ENCODE measurements at places on chromosomes 7 and 10.
A peak's percentile ranks its signal among the peaks of the same experiment; 100 is the strongest.

- no peak for DNase-seq
These were observed 318.9 kb upstream of the ZMIZ1 start for GRCh38 chr10:78749898-78750297.

DNA sequence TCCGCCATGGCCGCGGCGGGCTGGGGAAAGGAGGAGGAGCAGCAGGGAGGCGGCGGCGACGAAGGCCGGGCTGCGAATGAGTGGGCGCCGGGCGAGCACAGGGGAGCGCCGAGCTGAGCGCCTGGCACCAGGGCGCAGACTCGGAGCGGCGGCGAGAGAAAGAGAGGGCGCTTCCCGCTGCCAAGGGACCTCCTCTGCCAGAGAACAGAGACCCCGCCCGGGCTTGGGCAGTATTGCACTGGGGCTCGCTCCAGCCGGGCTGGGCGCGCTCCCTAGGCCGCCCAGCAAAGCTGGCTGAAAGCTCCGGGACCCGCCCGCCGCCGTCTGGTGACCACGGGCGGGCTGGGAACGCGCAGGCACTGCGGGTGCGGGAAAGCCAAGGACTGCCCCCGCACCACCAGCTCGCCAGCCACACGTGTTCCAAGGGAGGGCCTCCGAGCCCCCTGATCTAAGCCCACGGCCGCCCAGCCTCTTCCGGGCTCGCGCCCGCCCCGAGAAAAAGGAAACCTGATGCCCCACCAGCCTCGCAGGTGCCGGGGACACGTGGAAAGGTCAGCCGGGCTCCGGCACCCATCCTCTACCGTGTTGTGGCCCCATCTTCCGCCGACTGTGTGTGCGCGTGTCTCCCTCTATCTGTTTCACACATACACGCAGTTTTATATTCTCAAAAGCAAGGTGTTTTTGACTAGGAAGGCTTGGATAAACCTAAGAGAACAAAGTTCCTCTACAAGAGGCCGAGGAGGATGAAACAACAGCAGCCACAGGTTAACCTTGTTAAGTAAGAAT, at the start of gene CCDC6:
CCDC6 (minus strand) TSS at position 140 of the 786 bp plus-strand sequence; CDS start at position 8, 132 bp downstream.
- DNase-seq: peak; percentile 92

DNA sequence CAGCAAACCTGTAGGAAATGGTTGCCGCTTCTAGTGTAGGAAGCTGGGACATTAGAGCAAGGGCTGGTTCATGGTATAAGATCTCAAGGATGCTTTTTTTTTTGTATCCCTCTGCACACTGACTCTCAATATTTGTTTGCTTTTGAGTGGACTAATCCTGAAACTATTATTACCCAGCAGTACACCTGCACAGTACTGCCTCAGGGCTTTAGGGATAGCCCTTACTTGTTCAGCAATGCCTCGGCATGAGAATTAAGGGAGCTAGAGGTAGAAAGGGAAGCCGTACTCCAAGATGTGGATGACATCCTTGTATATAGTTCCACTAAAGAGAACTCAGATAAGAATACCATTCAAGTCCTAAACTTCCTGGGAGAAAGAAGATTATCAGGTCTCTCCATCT, 70.5 kb downstream of the COPG2 start:
- no peak for DNase-seq

DNA sequence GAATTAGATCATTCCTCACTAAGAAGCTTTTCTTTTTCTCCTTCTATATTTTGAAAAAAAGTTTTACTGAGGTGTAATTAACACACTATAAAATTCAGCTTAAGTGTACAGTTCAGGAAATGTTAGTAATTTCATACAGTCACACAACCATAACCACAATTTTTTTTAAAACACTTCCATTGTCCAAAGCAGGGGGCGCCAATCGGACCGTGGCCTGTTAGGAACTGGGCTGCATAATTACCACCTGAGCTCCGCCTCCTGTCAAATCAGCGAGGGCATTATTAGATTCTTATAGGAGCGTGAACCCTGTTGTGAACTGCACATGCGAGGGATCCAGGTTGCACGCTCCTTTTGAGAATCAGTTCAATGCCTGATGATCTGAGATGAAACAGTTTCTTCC, 427.1 kb downstream of the TFEC start:
- no peak for DNase-seq

DNA sequence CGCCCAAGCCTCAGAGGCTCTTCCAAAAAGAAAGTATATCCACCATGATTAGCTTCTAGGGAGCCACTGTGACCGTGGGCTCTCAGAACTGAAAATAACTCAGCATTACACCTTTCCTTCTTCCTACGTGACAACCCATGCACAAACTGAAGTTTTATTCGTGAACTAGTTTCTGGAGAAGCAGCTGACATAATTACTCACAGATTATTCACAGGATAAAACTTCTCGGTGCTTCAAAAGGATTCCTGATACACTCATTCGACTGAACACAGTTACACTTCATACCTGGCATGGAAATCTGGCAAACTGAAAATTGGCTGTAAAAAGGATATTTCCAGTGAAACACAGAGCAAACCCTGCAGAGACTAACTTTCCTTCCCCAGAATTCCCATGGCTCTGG, 139.2 kb upstream of the PTER start:
- DNase-seq: no peak

GRCh38 chr10:4285121-4285520, 500.1 kb upstream of the KLF6 start:
- DNase-seq: no peak

DNA sequence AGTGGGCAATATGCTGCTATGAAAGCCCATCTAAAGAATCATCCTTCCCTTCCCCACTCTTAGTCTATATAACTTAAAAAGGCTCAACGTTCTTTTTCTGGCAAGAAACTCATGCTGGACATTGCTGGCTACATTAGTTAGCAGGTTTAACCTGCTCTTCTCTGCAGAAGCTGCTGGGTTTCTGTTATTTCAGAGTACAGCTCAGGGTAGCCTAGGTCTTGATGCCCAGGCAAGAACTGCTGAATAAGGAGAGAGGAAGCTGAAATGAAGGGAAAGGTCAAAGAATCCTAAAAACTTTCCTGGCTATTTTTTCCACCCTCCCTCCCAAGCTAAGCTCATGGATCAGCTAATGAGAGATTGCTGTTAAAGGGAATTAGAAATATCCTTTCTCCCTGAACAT, 79.4 kb downstream of the ANKIB1 start:
- DNase-seq: no peak

DNA sequence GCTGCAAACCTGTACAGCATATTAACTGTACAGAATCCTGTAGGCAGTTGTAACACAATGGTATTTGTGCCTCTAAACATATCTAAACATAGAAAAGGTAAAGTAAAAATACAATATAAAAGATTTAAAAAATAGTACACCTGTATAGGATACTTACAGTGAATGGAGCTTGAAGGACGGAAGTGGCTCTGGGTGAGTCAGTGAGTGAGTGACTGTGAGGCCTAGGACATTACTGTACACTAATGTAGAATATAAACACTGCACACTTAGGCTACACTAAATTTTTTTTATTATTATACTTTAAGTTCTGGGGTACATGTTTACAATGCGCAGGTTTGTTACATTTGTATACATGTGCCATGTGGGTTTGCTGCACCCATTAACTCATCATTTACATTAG, 97.3 kb upstream of the STK17A start:
- no peak for DNase-seq

- no peak for DNase-seq
These were observed 40.4 kb downstream of the CREB3L2 start for GRCh38 chr7:137961200-137962177.

- DNase-seq: no peak
These were observed 767.5 kb downstream of the GRID1 start for GRCh38 chr10:85599081-85599480.

DNA sequence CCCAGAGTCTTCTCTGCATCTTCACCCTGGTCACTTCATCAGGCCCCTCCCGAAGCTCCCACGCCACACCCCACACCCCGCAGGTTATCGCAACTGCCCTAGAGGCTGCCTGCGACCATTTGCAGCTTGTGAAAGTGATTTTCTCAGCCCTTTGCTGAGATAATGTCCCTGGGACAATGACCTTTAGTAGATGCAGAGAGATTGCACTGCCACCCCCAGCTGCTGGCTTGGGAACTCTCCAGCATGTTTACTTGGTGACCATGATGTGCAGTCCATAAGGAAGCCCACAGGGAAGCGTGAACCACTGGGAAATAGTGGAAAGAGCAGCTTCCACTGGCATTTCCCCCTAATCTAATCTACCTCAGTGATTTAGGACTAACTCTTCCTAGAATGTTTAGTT, 97.3 kb downstream of the WNT2 start:
- no peak for DNase-seq

DNA sequence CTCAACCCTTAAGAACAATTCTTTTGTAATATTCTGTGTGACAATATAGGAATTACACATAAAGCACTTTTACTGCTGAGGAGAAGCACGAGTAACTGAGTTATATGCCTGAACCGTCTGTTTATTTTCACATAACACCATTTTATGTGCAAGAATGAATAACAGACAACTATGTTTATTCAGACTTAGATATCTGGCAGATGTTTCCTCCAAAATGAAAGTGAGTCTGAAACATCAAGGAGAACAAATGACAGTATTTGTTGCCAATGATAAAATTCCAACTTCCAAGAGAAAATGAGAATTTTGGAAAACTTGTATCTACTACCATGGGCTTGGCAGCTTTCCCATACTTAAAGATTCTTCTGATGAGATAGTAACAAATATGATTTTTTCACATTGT, 51.4 kb downstream of the DNMBP start:
- no peak for DNase-seq

DNA sequence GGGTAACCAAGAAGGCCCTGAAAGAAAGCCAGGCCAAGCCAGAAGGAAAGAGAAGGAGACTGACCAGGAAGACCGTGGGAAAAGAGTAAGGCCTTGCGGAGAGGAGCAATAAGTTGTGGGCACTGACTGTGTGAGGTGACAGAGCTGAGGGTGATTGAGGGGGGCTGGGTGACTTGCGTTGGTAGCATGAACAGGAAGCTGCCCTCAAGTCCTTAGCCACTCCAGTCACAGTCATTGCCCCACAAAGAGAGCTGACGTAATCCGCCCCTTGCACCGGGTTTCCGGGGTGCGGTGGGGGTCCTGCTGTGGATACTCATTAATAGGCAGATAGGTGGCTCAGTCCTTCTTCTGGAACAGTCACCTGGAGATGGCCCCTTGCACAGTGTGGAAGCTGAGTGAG, 16.1 kb upstream of the DMBT1 start:
- no peak for DNase-seq

- no peak for DNase-seq
These were observed 9.4 kb downstream of the TSPAN15 start for GRCh38 chr10:69460576-69461242.

DNA sequence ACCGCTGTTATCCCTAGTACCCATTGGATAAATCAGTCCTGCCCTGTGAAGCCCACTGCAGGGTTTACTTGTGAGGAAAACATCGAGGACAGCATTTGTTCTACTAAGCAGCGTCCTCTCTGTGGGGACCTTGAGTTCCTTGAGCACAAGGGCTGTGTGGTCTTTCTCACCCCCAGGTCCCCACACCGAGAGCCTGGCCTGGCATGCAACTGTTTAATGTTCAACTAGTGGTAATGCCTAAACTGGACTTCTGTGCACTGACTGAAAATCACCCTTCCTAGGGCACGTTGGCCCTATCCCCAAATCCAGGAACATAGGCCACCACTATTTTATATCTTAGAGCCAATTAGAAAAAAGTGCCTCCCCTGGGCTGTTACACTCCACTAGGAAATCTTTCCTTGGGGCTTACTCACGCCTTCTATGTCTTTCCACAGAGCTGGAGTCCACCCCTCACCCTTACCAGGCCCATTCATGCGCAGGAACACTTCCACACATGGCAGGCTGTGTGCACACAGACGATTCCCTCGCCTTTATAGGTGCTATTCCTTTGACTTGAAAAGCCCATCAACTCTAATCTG, 1.7 kb upstream of the TMEM213 start:
- no peak for DNase-seq

DNA sequence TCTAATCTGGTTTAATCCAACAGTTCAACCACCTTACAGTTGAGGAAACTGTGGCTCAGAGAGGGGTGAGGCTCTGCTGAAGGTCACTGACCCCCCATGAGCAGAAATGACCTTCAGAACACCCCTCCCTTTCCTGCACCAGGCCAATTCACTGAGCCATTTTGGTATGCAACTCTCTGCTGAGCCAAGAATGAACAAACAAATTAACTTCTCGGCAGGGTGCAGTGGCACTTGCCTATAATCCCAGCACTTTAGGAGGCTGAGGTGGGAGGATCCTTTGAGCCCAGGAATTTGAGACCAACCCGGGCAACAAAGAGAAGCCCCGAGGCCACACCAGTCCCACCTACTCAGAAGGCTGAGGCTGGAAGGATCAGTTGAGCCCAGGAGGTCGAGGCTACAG, 29.8 kb downstream of the PDGFA start:
- DNase-seq: no peak

GRCh38 chr7:101813402-101814019, 3.9 kb upstream of the CUX1 start:
- no peak for DNase-seq

- no peak for DNase-seq
These were observed 33.7 kb downstream of the C10orf120 start for GRCh38 chr10:122665946-122666345.

Data from NCI-H460 (cell line).